Activated T-helper 9 cell treated with anti-CD3 and anti-CD28 coated beads, Interleukin-2, amount 50 U/mL, for 16 hours (primary cell): ENCODE measurements at places on chromosomes 7 and 10.

DNA sequence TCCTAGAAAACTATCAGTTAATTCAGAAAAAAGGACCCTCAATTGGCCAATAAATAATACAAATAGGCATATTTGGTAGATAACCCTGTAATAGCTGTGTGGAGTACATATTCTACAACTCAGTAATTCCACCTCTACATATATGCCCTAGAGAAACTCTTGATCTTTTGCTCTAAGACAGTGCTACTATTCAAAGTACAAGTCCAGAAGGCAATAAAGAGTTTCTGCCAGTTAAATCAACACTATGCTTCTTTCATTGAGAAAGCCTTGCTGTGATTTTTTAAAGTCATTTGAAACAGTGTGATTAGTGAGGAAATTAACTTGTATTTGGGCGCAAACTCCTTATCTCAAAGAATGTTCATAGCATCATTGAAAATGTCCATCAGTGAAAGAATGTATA lies 75.6 kb downstream of the ZNRF2 start:
- no peak for DNase-seq

DNA sequence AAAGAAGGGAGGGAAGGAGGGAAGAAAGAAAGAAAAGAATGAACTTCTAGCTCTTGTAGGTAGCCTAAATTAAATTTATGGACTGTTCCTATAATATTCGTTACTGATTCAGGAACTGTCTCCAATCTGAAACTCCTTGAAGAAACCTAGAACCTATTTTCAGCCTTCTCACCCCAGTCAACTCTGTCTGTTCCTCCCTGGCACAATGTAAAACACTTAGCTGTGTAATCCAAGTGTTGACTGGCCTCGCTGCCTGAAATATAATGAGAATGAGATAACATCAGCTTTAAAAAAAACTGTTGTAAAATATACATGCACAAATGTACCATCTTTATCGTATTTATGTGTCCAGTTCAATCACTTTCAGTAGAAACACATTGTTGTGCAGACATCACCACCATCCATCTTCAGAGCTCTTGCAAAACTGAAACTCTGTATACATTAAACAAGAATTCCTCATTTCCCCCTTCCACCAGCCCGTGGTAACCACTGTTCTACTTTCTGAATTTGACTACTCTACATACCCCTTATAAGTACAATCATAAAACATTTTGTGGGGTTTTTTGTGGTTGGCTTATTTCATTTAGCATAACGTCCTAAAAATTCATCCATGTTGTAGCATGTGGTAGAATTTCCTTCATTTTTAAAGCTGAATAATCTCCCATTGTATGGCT lies 6.3 kb upstream of the C7orf33 start:
- no peak for DNase-seq

DNA sequence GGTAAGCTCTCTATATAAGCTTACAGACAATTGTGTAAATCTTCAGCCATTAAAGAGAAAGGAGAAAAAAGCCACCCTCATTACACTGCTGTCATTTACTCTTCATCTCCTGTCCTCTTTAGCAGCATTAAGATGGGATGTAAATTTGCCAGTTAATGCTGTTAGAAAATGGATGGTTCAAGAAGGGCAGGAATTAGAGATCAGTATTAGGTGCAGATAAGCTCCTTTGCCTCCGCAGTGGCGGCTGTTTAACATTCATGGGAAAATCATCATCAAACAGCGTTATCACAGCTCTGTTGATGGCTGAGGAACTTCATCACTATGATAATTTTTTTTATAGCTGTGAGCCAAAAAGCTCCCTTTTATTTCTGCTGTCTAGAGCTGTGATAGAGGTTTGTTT lies 61.8 kb upstream of the FAM204A start:
- DNase-seq, result no peak

- no peak for DNase-seq
These were observed 303.3 kb downstream of the GPR37 start for GRCh38 chr7:124462249-124462648.

DNA sequence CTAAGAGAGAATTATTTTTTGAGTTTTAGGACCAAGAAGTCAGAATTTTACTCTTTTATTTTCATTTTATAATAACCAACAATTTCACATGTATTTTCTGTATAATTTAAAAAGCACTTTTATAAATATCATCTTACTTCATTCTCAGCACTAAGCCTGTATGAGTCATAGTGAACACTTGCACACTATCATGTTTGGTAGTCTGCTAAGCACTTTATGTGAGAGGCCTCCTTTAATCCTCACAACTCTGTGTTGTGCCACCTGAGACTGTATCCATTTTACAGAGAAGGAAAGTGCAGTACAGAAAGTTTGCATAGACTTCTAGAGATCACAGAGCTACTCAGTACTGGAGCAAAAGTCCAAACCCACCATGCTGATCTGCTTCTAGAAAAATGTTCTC lies 939.6 kb downstream of the NRG3 start:
- no peak for DNase-seq

DNA sequence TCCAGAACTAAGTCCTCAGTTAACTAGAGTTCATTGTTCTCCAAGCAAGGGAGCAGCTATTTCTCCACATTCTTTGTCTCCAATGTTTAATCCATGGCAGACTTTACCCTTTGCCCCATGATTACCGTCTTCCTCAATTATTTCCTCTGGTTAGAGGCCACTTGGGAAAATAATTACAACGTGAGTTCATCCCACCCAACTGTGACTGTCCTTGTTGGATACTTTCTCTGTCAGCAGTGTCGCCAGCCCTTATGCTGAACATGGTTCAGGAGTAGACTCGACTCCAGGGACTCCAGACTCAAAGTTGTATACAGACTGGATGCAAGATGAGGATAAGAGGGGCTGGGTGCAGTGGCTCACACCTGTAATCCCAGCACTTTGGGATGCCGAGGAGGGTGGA lies 17.1 kb upstream of the SEPHS1 start:
- no peak for DNase-seq

- no peak for DNase-seq
These were observed 145.6 kb upstream of the GALNT17 start for GRCh38 chr7:70986297-70986696.

DNA sequence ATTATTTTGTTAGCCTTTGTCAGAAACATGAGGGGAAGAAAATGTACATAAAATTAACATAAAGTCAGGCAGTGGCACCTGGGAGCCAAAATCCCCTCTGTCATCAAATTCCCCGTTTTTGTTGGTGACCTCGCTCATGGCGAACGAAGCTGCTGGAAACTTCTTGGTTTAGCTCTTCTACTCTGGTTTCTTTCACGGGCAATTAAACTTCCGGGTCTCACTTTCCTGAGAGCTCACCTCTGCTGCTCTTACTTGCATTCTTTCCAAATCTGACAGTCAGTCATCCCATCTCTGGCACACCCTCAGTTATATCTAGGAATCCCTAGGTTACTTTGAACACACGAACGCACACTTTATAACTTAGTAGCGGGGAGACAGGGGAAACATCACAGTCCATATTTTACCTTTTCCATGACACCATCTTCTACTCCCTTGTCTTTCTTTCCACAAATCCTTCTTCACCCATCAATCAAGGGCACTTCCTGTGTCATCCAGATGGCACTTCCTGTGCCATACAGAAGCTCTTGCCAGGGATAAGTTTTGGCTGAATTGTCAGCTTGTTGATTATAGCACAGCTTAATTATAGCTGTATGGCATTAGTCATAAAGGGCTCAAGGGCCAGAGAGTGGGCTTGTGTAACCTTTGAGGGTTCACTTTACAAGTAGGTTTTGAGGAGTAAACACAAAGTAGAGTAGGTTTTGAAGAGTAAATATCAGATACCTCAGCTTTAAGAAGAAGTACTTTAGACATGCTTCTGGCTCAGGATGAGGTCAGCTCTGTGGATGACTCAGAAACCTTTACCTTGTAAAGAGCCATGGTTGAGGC lies 105.1 kb downstream of the GATA3 start:
- no peak for DNase-seq

- no peak for DNase-seq
These were observed 502 bp downstream of the SLC18A3 start for GRCh38 chr10:49610458-49611165.

DNA sequence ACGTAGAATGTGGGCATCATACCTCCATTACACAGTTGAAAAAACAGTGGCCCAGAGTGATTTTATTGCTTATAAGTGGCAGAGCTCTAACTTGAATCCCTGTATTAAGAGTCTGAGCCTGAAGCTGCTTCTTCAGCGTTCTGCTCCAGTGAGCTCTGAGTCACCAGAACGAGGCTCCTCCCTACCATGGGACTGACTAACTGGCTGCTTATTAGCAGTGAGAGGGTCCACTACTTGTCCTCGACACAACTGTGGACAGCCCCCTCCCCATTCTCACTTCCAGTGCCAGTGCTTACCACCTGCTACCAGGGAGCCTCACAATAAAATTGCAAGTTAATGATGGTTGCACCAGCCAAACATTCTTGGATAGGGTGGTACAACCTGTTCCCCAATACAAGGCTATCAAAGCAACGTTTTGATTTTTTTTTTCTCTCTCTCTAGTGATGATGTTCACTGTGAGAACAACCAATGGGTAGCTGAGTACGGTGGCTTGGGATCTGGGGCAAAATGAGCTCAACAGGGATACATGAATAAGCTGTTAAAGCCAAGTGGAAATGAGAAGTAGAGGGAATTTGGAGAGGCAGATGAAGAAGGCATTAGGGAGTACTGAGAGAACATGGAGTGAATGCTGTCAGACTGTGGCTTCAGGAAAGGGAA lies 2.7 kb upstream of the NRG3 start:
- no peak for DNase-seq

DNA sequence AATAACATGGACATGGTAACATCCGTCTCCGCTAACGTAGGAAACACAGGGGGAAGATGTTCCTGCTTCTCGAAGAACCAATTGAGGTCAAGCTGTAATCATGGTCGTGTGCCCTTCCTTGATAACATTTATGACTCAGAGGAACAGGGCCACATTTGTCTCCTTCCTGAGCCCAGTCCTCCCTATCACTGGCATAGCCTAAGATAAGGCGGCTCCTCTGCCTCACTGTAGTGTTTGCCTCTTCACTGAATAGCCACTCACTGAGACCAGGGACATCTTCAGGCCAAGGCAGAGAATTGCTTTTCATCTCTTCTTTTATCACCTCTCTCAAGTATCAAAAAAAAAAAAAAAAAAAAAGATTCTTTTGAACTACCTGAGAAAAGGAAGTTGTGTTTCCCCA lies 5.4 kb upstream of the GRM8 start:
- no peak for DNase-seq

GRCh38 chr10:97580421-97581367 lies 3.5 kb upstream of the HOGA1 start:
- no peak for DNase-seq

- DNase-seq, result no peak
These were observed 654 bp downstream of the MUC3A start for GRCh38 chr7:100949933-100950443.

DNA sequence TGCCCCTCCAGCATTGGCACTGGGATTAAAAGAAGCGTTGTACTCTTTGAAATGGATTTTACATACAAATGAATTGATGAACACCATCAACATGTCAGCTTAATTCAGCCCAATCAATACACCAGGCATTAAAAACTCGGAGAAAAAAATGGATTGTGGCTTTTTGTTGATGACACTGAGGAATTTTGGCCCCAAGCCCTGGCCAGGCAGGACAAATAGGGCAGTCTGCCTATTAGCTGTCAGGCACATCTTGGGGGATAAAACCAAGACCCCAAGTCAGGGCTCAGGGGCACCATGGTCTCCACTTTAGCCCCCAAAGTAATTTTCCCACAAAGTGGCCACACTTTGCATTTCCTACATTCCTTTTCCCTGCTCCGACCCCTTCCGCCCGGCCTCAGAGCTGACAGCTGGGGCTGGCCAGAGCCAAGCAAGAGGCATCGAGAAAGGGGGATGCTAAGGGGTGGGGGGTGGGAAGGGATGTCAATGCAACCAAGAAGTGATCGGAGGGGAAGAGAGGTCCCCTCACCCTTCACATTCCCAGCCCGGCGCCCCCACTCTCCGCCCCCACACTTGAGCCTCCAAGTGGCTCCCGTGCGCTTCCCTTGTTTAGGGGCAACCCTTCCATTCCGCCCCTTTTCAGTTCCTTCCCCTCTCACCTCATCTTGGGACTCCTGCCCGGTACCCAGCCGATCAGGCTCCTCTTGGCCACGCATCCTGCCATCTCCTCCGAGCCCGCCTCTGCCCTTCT lies 711 bp downstream of the HIP1 start:
- DNase-seq, result no peak

- DNase-seq, result no peak
These were observed 825.9 kb upstream of the IGFBP3 start for GRCh38 chr7:46746695-46747687.

DNA sequence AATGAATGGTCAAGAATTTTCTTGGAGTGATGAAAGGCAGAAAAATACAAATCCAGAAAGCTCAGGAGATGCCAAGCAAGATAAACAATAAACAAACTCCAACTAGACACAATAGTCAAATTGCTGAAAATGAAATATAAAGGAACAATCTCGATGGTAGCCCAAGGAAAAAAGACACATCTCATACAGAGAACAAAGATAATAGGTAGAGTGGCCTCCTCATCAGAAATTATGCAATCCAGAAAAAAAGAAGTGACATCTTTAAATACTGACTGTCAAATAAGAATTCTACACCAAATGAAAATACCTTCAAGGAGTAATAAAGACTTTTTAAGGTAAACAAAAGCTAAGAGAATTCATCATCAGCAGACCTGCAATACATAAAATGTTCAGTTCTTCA lies 150.4 kb downstream of the ANK3 start:
- no peak for DNase-seq

DNA sequence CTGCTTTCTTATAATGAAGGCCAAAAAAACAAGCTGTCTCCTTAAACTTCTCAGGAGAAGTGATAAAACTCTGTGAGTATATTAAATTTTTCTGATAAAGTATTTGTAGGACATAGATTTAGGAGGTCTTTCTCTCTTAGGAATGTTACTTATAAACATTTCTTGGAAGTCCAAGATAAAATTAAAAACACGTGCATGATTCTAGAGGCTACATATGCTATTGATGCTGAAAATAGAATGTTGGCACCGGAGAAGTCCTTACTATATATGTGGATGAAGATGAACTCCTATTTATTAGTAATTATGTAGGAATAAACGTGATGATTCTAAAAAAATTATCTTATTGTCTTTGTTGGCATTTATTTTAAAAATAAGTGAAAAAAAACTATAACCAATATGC lies 241.3 kb upstream of the LRRTM3 start:
- no peak for DNase-seq

DNA sequence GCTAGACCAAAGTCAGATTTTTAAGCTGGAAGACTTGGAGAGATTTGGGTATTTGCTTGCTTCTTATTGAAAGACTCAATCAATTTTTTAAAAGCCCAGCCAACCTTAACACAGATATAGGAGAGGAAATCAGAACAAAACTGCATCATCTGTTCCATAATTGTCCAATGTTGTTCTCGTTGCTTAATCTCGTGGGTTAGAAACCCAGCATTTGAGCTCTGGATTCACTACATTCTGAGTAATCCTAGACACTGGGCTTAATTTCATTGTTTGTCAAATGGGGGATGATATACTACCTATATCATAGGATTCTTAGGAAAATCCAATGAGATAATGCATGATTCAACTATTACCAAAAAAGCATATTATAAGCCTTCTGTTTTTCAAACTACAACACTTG lies 48.9 kb downstream of the CALD1 start:
- DNase-seq, result no peak

DNA sequence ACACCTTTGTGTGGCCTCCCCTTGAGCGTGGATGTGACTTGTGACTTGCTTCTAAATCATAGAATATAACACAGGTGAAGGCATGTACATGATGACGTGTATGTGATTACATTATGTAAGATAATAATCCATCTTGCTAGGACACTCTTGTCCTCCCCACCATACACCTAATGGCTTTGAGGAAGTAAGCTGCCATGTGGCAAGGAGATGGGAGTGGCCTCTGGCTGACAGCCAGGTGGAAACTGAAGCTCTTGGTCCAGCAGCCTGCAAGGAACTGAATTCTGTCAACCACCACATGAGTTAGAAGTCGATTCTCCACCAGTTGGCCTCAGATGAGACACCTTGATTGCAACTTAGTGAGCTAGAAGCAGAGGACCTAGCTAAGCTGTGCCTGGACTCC lies 67.4 kb upstream of the ELN start:
- DNase-seq, result no peak
